T-cell (primary cell): ENCODE measurements at places on chromosomes 4 and X. TPM values are rescaled to one million over a fixed set of nuclear protein-coding genes. Genes with fewer than 3 reads are reported as not detected.
A peak's percentile ranks its signal among the peaks of the same experiment; 100 is the strongest.

DNA sequence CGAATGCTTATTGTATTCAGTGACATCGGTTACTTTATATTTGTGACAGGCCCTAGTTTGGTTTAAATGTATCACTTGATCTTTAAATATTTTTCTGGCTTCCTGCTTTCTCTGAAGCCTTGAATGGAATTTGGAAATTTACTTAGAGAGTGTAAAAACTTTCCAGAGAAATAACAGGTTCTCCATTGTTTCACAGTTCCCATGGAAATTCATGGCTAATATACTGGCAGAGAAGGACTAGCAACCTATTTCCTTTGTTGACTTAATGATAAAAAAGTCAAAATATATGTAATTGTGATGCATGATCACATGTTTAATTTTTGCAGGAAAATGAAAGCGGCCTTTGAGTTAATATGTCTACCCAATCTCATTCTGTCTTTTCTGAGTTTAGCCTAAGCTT is 13.2 kb downstream of the NEIL3 start:
- no peak for DNase-seq

DNA sequence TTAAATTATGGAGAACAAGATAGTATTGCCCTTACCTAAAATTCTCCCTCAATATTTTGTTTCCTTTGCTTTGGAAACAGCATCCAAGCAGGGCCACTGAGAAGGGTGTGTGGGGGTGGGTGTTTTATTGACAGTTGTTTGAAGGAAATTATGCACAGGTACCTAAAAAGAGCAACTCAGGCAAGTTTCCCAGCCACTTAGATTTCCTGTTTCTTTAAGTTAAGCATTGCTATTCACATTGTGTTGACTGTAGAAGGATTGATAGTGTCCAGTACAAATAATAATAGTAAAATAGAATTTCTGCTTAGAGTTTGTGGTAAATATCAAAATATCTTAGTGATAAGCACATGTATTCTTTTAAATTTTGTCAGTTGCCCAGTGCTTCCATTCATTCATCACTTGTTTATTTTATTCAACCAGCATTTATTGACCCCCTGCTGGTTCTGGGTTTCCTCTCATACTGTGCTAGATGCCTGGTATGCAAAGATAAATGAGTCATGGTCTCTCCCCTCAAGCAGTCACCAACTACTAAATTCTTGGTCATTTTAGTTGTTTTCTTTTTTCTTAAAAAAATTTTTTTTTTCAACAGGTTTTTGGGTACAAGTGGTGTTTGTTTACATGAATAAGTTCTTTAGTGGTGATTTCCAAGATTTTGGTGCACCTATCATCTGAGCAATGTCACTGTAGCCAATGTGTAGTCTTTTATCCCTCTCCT is 50.0 kb downstream of the GALNT7 start:
- no peak for DNase-seq

DNA sequence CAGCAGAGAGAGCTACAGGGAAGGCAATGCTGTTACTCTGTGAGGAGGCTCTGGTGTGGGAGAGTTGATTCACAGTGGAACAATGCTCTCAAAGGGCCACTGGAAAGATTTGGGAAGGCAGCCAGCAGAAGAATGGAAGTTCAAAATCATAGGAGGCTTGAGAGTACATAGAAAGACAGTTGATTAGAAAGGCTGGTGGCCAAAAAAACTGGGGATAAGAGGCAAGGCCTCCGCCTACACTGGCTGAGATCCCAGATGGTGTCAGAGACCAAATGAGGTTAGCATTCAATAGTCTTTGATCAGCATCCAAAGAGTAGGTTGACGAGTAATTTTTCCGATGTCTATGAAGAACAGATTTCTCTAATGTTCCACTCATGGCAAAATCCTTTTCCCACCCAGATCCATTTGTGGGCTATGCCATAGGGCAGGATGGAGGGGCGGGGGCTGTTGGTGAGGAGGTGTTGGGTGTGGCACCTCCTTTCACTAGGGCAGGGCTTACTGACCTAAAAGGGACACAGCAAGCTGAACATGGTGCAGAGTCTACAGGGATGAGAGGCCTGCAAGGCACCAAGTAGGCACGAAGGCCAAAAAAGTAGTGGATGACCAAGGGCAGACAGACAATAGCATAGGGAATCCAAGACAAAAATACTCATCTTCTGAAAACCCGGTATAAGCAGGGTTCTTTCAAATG is 15.1 kb downstream of the TEC start:
- DNase-seq: no peak

DNA sequence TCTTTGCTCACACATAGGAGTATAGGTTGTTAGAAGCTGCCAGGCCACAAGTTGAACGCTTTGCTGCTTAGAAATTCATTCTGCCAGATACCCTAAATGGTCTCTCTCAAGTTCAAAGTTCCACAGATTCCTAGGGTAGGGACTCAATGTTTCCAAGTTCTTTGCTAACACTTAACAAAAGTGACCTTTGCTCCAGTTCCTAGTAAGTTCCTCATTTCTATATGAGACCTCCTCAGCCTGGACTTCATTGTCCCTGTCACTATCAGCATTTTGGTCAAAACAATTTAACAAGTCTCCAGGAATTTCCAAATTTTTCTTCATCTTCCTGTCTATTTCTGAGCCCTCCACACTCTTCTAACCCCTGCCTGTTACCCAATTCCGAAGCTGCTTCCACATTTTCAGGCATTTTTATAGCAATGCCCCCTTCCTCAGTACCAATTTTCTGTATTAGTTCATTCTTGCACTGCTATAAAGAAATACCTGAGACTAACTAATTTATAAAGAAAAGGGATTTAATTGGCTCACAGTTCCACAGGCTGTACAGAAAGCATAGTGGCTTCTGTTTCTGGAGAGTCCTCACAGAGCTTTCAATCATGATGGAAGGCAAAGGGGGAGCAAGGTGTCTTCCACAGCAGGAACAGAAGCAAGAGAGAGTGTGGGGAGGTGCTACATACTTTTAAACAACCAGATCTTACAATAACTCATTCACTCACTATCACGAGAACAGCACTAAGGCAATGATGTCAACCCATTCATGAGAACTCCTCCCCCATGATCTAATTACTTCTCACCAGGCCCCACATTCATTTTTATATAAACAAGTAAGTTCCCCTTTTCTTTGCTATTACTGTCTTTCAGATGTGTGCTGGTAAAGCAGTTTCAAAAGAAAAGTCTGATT is 11.5 kb upstream of the TLR1 start:
- DNase-seq: no peak

- no peak for DNase-seq
These were observed 7.4 kb downstream of the TXK start for GRCh38 chr4:48126621-48127020.

DNA sequence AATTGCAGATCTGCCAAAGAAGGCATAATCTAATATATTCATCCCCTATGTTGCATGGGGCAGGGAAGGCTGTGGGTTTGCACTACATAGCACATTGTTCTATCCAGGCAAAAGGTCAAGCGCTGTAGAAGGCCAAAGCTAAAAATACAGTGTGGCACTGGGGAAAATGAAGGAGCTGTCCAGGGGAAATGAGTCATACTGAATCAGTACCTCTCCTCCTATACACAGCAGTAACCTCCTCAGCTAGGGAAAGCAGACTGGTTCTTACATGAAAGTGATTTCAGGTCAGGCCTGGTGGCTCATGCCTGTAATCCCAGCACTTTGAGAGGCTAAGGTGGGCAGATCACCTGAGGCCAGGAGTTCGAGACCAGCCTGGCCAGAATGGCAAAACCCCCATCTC is 31.0 kb upstream of the SLC25A4 start:
- no peak for DNase-seq

DNA sequence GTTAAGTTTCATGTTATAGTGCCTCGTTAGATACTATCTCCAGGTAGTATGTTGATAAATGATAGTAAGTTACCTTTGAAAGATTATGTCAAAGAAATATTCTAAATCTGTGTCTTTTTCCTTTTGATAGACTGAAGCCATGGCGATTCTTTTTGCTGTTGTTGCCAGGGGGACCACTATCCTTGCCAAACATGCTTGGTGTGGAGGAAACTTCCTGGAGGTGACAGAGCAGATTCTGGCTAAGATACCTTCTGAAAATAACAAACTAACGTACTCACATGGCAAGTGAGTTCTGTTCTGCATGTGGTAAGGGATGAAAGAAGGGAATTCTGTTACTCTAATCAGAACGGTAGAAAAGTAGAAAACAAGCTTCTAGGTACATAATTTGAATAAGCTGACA is 8.2 kb downstream of the VAMP7 start:
- DNase-seq: no peak

GRCh38 chr4:94332983-94333590 is 9.5 kb downstream of the HPGDS start:
- no peak for DNase-seq

GRCh38 chr4:173591760-173592159 is 61.7 kb upstream of the HAND2 start:
- DNase-seq: no peak

GRCh38 chr4:148057984-148058859 is 326.3 kb downstream of the ARHGAP10 start:
- no peak for DNase-seq

The KLHL4 gene
- total RNA-seq: 0.20 TPM

GRCh38 chr4:88018466-88018865 is 11.0 kb downstream of the PKD2 start:
- no peak for DNase-seq

The SYTL5 gene
- total RNA-seq: not detected

The FRMPD4 gene
- not detected for total RNA-seq

DNA sequence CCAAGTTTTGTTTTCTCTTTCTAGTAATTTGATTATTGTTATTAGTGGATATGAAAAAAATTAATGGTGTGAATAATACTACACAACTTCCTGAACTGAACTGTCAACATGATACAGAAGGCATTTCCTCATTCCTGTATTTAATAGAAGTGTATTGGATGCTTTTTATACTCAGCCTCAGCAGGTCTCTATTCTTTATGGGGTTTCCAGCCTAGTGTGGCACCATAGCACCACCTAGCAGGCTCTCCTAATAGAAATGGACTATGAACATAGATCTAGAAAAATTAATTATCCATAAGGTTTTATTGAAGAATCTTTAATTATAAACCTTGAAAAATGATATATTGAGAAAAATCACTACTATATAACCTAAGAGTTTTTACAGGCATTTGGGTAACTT is 52.4 kb downstream of the GLRB start:
- no peak for DNase-seq

GRCh38 chrX:10017872-10018271 is 50.7 kb downstream of the CLDN34 start:
- DNase-seq: no peak

The MAGT1 gene
- total RNA-seq: 40.5 TPM

DNA sequence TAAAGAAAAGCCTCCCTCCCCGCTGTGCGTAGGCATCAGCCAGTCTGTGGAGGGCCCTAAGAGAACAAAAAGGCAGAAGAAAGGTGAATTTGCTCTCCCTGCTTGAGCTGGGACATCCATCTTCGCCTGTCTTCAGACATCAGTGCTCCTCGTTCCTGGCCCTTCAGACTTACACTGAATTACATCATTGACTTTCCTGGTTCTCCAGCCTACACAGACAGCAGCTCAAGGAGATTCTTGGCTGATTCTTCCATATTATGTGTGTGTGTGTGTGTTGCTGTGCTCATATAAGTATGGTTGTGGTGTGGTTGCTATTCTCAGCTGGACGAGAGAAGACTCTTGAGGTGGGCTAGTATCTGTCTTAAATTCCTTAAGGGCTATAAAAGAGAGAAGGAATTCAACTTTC is 35.5 kb upstream of the CD99L2 start:
- DNase-seq: no peak

DNA sequence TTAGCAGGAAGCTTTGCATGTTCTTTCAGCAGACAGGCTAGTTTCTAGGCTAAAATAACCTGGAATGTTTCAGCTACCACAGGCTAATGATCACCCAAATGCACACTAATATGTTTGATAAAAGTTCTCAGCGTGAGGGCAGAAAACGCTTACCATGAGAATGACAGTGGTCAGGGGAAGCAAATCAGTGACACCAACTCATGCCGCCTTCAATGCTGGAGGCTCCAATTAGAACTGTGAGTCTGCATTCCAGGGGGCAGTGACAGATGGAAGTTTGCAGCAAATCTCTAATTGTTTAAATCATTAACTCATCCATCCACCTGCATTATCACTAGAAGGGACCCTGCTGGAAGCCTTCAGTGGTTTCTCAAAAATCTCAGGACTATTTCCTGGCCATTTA is 43.2 kb downstream of the ANOS1 start:
- no peak for DNase-seq

The TRAM1L1 gene
- total RNA-seq: not detected

GRCh38 chr4:80608281-80608980 is 272.9 kb downstream of the CFAP299 start:
- no peak for DNase-seq

The DTHD1 gene
- 7.9 TPM for total RNA-seq

The TCEAL2 gene
- 0.30 TPM for total RNA-seq

DNA sequence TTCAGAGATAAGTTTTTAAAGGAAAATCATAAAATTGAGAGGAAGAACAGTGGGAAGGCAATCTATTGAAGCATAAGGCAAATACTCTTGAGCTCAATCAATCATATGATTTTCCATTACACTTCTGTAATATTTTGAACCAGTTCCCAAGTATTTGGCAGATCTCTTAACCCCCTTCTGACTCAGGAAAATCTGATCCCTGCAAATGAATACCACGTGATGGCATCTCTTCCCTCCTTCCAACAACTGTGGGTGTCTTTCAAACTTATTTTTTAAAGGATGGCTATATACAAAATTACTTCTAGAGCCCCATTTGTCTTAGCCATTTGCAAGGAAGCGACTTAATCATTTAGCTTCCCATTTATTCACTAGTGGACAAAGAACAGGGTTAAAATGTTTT is 41.9 kb downstream of the AMOT start:
- DNase-seq: no peak

DNA sequence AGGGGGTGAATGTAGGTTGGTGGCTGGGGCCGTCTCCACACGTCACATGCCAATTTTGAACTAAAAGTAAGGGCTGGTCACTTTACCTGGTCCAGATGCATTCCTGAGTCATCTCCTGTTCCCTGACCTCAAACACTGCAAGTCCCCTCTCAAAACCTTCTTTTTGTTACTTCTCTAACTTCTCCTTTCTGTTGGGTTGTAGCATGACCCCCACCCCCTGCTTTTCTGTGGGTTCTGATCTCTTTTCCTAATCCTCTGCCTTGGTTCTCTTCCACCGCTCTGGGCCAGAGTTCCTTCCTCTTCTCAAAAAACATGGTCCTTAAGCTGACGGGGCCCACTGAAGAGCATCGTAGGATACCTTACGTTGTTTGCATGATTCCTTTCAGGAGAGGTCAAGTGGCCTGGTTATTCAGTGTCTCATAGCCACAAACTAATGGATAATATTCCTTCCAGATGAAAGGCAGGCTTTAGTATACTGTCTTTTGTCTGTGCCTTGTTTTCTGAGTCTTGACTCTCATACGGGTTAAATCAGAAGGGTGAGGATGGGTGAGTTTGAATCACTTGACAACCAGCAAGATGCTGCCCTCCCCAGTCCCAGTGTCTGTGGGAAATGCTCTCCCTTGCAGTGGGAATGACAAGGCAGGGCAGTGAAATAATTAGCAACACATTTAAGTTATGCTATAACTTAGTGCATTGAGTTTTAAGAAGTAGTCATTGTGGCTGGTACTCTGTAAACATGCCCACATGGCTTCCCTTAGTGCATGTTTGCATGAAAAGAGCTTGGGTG is 15.1 kb downstream of the SMS start:
- no peak for DNase-seq

GRCh38 chrX:329291-329910 is 10.8 kb upstream of the GTPBP6 start:
- no peak for DNase-seq

- peak; percentile 54 for DNase-seq
These were observed 58.5 kb upstream of the PRDM8 start for GRCh38 chr4:80138551-80139538.

The FRG2 gene
- total RNA-seq: not detected
